GM04503 (cell line): ENCODE measurements at places on chromosomes 7 and 10.

DNA sequence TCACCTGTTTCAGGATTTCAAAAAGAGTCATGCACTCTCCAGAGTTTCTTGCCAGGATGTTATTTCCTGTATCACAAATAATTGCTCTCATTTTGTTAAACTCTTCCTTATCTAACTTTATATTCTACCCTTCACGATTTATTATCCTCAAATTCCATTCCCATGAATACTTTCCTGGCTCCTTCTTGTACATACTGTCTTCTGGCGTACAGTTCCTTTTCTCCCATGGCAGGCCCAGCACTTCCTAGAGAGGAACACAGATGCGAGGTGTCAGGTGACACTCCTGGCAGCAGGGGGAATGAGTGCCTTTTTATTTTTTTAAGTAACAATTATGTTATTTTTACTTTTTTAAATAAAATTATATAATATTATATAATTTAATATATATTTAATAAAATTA, 411.9 kb downstream of the TFEC start:
- DNase-seq, result peak; percentile 39

- no peak for DNase-seq
Observed at GRCh38 chr10:121774813-121775212, 153.0 kb downstream of the ATE1 start.

- no peak for DNase-seq
Observed at GRCh38 chr7:144830024-144830785, 5.6 kb downstream of the TPK1 start.

- no peak for DNase-seq
Observed at GRCh38 chr7:104074529-104074928, 85.1 kb upstream of the RELN start.

GRCh38 chr10:51815723-51816122, 116.3 kb upstream of the CSTF2T start:
- no peak for DNase-seq

- DNase-seq, result no peak
Observed at GRCh38 chr7:47034180-47034579, 547.7 kb downstream of the TNS3 start.

GRCh38 chr10:78231939-78232338, 198.3 kb downstream of the RPS24 start:
- no peak for DNase-seq

- DNase-seq, result no peak
Observed at GRCh38 chr7:140190588-140190987, 13.8 kb upstream of the KDM7A start.

GRCh38 chr10:35795131-35795824, 153.2 kb upstream of the FZD8 start:
- no peak for DNase-seq

- peak; percentile 76 for DNase-seq
Observed at GRCh38 chr10:45672181-45673073, at the start of gene ZFAND4. Gene ZFAND4, minus strand, starts transcription at chr10:45672772. Its CDS starts 9,047 bp downstream, at chr10:45663725.

- no peak for DNase-seq
Observed at GRCh38 chr10:25758511-25758910, 175.5 kb upstream of the MYO3A start.

GRCh38 chr7:19677180-19677579, 31.7 kb downstream of the POLR1F start:
- no peak for DNase-seq

- no peak for DNase-seq
Observed at GRCh38 chr7:41063116-41063515, 639.8 kb downstream of the INHBA start.

GRCh38 chr10:20622531-20623211, 274.4 kb downstream of the NEBL start:
- DNase-seq, result peak; percentile 31

- no peak for DNase-seq
Observed at GRCh38 chr10:61621605-61622051, 41.1 kb upstream of the CABCOCO1 start.

GRCh38 chr10:122054048-122055025, 65.4 kb downstream of the TACC2 start:
- no peak for DNase-seq

- peak; percentile 17 for DNase-seq
Observed at GRCh38 chr7:157490465-157490912, 153.7 kb downstream of the DNAJB6 start.

- DNase-seq, result no peak
Observed at GRCh38 chr10:78527296-78527695, 493.6 kb downstream of the RPS24 start.

DNA sequence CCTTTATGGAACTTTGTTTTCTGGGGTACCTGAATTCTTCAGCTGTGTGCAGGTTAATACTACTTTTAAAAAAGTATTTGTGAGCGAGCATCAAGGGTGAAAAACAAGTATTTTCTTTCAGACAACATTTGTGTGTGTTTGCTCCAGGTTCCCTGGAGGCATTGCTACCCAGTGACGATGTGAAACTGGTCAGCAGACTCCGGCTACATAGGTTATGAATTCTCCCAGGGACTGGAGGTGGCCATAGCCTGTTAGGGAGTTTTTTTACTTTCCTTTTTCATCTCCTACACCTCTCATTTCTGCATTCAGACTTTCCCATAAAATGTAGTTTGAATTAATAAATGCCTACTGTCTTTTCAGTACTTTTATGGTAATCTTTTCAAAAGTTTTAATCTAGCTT, 7.6 kb downstream of the AKR1D1 start:
- DNase-seq, result no peak

DNA sequence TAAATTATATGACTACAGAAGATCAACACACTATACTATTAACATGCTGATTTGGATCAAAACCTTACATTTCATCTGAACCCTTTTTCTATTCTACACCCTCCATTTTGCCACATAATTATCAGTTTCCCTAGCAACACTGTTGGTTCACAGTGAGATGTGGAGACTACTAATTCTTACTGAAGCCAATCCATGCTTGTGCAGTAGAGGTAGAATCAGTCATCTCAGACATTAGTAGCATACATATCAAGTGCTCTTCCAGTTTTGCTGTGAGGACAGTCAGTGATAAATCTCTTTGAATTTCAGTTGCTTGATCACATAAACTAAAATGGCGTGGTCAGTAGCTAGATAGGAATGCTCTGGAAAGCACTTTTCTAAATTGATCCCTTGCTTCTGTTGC, 70.3 kb downstream of the PON1 start:
- DNase-seq, result no peak

DNA sequence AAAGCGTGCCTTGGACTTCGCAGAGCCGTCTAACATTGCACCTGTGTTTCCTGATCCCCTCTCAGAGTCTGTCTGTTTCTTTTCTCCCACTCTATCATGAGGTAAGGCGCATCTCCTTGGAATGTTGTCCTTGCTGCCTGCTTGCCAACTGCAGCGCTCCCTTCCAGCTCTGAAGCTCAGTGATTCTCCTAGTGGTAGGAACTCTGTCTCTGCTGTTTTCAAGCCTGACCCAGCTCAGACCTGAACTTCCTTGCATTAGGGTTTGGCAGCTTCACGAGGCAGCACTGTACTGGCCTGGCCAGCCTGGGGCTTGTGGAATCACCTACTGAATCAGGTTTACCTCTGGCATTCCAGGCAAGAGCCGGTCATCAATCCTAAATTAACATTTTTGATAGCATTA, 123.9 kb downstream of the CREB5 start:
- no peak for DNase-seq

DNA sequence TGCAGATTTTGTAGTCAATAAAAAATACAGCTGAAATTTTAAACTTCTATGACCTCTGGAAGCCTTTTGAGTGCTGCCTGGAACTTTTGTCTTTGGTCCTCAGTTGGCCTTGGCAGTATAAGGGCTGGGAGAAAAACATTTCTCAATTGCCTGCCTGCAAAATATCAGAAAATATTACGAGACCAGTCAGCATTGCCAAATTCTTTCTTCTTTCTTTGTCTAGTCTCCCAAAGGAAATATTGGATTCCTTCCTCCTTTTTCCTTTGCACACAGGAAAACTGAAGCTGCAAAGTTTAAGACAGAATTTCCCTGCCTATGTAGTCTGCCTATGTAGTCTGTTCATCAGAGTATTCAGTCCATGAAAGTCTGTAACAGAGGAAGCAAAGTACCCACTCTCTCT, 95.9 kb downstream of the CHRM2 start:
- no peak for DNase-seq

DNA sequence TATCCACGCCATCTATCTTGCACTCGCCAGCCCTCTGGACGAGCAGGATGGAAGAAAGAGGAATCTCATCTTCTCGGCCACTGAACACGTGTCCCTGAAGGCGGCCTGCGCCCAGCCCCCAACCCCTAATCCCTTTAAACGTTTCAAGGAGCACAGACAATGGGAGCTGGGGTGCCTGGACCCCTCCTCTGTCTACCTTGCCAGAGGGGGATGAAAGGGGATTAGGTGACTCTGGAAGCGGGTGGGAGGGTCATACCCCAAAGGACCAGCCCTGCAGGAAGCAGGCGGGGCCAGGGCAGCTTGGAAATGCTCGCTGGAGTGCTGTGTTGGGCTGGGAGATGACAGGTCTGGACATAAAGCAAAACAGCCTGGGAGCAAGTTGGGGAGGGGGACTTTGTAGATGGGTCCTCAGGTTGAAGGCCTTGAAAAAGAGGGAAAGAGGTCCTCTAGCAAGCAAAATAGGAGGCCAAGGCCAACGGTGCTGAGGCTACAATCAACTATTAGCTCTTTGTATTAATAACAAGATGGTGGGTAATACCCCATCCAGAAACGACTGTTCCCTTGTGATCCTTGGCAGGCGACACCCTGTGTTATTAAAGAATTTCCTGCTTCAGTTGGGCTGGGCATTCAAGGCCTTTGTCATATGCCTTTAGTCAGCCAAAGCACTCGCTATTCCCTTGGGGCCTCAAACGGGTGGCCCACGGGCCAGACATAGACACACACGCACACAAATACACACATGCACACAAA, 126.5 kb upstream of the UNC5B start:
- DNase-seq, result no peak

GRCh38 chr10:8113616-8114015, 59.1 kb downstream of the GATA3 start:
- DNase-seq, result no peak

DNA sequence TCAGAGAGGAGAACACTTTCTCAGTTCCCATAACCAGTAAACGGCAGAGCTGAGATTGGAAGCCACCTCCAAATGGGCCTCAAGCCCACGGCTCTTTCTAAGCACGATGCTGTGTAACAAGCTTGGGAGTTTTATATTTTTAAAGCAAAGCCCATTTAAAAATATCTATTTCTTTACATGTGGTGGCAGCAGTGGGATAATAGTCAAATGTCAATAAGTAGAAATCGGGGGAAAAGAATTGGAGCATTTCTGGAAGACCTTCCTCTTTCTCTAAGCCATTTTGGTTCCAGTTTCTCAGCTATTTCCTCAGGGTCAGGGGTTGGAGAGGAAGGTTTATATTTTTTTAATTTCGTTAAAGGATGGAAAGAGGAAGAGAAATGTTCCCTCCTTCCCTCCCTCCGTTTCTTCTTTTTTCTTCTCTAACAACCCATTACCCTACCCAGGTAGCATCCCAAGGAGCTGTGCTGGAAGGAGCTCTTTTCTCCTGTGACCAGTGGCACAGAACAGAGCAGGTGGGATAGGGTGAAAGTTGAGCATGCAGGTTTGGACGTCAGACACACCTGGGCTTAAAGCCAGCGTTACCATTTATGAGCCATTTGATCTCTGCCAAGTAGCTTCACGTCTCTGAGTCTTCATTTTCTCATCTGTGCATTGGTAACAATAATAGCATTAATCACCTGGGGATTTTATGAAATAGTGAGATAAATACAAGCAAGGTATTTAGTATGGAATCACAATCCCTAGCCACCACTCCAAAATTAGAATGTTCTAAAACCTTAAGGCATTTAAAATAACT, 515.7 kb downstream of the RPS24 start:
- DNase-seq, result no peak

DNA sequence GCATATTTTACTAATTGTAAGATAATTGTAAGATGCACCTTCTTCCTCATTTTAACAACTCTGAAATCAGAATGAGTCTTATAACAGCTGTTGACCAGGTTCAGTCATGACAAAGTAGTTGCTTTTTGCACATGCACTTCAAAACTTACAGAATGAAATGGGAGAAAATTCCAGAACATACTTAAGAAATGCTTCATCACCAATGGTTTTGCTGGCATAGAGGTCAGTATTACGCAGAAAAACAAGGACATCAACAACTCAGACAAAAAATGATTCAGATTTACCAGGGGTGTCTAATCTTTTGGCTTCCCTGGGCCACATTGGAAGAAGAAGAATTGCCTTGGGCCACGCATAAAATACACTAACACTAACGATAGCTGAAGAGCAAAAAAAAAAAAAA, 13.3 kb downstream of the COL28A1 start:
- no peak for DNase-seq
